ENCODE measurements at places on chromosomes 2 and 18.

DNA sequence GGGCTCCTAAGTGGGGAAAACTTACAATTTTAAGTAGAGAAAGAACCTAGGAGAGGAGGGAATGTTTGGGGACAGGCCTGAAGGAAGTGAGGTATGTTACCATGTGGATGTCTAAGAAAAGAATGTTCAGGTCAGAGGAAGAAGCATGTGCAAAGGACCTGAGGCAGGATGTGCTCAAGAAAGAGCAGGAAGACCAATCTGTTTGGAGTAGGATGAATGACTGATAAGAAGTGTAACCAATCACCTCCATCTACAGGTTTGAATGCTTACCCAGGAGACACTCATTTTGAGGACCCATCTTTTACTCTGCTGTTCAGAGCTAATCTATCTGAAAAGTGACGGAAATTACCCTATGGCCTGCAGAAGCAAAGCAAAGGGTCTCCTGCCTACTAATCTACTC, 342.3 kb downstream of the ARHGAP15 start:
- no peak for DNase-seq

DNA sequence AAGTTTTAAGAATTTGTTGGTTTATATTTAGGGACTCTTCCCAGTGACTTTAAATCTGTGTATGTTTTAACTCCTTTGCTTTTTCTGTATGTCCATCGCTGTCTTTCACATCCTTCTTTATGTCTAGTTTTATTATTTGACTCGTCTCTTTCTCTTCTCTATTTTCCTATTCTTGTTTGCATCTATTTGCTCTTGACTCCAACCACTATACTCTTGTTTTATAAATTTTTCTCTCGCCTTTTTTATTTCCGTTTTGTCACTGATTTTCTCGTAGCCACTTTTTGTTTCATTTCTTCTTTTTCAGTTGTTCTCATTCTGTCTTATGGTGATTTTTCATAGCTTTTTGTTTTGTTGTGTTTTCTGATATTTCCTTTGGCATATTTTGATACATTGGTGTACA, 170.5 kb upstream of the NETO1 start:
- DNase-seq: no peak

DNA sequence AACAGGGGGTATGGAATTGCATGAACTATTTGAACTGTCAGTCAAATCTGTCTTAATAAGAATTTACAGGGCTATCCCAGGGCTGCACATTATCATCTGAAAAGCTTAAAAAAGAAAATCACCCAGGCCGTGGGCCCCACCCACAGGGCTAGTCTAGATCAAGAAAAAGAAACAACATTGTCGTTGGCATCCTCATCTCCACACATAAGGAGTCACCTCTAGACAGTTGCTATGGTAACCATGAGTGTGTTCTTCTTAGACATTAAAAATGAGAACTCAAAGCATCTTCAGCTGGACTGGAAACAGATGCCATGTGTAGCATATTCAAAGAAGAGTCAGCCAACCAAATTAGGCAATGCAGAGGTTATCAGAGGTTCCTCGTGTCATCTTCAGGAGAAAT, 72.3 kb upstream of the CPO start:
- DNase-seq: no peak

DNA sequence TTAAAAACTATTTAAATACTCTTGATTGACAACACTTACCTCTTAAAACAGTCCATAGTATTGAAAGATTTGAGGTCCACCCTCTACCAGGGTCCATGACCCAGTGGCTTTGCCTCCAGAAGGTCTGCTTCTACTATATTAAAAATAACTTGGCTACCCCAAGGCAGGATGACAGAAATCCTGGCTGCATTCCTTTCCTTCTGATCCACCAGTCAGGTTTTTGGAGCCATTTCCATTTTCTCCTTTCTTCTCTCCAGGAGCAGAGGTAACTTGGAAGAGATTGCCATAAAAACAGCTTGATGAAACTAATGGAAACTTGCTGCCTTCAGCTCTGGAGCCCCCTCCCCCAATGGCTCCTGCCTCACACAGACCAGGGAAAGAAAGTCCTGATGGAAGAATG, 2.6 kb upstream of the FAM171B start:
- DNase-seq: no peak

GRCh38 chr2:15754703-15755099, 163.0 kb downstream of the DDX1 start:
- no peak for DNase-seq

- DNase-seq: peak; percentile 39
Measured at GRCh38 chr2:102033031-102033749, 41.4 kb downstream of the IL1R2 start.

GRCh38 chr2:20986024-20986939, 57.6 kb downstream of the APOB start:
- DNase-seq: no peak

- no peak for DNase-seq
Measured at GRCh38 chr2:67627456-67628207, 230.5 kb downstream of the ETAA1 start.

DNA sequence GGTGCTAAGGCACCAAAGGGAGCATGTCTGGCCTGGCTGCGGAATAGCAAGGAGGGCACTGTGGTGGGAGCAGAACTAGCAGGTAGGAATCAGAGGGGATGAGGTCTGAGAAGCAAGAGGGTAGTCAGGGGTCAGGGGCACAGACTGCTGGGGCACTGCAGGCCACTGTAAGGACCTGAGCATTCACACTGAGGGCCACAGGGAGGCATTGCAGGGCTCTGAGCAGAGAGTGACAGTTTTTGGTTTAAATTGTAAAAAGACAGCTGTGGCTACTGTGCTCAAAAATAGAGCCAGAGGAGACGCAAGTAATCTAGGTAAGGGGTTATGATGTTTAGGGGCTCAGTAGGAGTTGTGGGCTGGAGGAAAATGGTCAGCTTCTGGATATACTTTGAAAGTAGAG, 41.5 kb downstream of the ARHGAP25 start:
- no peak for DNase-seq

DNA sequence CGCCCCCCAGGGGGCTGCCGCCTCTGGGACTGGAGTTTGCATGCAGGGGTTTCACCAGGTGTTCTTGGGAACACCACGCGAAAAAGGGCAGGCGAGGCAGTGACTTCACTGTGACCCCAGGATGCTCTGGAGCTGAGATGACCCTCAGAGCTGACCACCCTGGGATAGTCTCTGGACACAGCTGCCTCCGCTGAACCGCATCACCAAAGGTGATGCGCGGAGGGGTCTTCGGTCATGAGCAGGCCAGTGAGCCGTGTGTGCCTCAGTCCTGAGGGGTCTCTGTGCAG, 17.5 kb downstream of the GPR35 start:
- peak; percentile 2 for DNase-seq

GRCh38 chr2:212692466-212692865, 153.9 kb upstream of the ERBB4 start:
- no peak for DNase-seq

GRCh38 chr2:119431155-119431975, at the start of gene TMEM37:
Gene TMEM37 (plus strand): TSS chr2:119431854. CDS start chr2:119431904, 50 bp downstream.
- no peak for DNase-seq

DNA sequence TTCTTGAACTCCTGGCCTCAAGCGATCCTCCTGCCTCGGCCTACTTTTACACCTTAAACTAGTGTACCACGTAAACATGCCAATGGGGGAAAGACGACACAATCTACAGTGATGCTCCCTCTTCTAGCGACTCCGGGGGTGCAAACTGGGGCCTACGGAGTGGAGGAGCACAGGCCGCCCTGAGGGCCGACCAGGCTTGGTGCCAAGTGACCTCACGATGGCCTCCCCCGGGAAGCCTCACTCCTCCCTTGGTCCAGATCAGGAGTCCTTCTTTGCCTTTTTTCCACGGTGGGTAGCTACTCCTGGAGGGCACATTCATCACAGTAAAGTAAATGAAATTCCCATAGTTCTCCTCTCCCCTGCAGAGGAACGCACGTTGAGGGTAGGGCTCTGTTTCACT, 73.5 kb downstream of the HNRNPLL start:
- DNase-seq: no peak

DNA sequence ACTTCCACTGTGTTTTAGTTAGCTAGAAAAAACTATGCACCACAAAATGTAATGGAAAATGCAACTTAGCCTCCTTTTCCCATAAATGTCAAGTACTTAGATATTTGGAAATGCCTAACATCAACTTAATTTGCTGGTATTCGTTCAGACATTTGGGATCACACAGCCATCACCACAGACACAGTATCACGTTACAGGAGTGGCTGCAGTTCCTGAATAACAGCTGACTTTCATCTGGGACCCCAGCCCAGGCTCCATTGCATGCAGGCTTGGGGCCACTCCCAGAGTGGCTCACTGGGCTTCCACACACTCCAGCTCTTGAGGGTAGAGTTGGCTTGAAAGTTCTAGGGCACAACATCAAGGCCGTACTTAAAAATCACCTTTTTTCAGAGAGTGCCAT, 9.3 kb downstream of the TMEM182 start:
- DNase-seq: no peak

- no peak for DNase-seq
Measured at GRCh38 chr2:181781078-181781786, 100.9 kb upstream of the NEUROD1 start.

GRCh38 chr2:176421297-176422050, 152.2 kb downstream of the MTX2 start:
- DNase-seq: no peak

- peak; percentile 79 for DNase-seq
Measured at GRCh38 chr2:173448938-173449471, 94.3 kb downstream of the CDCA7 start.

DNA sequence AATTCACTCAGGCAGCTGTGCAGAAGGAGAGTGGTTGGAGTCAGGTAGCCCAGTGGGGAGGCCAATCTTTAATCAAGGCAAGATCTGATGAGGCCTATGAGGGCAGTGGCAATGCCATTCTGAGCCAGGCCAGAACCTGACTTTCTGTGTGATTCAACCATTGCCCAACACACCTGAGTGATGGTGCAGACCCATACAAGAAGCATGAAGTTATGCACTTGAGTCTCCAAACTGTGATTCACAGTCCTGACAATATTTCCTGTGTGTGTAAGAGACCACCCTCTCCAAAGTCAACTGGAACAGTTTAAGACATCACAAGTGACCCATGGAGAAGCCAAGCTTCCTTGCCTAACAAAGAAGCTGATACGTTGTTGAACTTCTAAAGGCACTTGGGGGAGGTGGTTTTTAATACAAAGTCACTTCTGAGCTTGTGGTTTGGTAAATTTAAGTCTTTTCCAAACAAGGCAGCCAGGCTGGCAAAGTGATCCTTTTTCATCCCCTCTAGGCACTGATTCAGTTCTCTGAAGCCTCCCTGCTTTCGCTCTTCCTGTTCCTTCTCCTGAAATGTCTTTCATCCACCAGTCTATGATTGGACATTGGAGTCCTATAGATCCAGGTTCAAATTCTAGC, 49.0 kb downstream of the VSNL1 start:
- DNase-seq: no peak

DNA sequence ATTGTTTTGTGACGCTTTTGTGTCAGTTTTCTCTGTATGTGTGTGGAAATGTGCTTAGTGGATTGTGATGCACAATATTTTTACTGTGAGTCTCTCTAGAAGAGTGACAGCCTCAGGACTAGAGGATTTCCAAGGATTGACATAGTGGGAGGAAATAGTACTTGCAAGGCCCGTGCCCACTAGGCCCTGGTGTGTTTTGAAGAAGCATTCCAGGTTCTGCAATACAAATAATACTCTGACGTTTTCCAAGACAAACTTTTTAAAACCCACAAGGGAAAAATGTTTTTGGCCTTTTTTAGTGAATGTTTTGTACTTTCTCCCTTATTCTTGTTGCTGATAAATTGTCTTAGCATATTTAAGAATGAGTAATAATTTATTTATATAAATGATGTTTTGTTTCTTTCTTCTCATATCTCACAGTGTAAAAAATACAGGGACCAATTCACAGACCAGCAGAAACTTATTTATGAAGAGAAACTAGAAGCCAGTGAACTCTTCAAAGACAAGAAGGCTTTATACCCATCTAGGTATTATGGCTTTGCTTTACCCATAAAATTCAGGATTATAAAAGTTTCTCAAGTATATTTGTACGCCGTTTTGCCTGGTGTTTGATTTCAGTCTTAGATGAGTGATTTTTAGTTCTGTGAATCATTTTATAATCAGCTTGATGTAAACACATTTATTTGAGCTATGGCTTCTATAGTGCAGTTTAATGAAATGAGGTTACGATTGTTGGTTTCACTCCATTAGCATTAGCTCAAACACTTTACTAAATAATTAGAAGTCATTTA, 165.6 kb downstream of the MYO1B start:
- no peak for DNase-seq

GRCh38 chr18:10562773-10563160, 36.9 kb downstream of the NAPG start:
- DNase-seq: no peak

DNA sequence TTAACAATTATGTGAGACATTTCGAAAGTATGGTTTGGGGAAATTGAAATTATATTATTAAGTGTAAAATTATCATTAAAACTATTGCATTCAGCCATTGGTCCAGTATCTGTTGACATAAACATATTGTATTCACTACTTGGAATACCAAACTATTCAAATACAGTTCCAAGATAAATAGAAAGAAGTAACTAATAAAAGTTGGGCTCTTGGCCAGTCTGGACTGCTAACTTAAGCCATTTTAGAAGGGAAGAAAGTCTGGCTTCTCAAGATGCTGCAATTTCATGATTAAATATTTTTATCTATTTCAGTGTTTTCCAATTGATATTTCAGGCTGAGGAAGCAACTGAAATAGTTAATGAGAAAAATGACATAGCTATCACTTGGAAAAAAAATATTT, 109.8 kb upstream of the CHRNA1 start:
- no peak for DNase-seq

DNA sequence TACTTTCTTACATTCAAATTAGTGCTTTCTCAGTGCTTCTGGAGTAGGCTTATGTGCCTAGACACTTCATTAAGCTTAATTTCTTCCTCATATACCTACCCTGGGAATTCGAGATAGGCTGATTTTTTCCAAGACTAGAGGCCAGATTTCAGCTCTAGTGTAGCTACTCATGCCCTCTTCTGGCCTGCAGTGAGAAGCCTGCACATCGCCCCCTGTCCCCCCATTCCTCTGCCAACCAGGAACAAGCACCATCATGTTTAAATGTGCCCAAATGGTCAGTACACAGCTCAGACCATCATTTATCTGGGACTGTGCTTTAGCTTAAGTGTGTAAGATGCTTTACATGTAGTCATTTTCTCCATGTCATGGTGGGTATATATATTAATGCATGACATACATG, 1218.8 kb upstream of the LRRTM1 start:
- no peak for DNase-seq

- no peak for DNase-seq
Measured at GRCh38 chr2:110713513-110714362, 18.6 kb upstream of the ACOXL start.

DNA sequence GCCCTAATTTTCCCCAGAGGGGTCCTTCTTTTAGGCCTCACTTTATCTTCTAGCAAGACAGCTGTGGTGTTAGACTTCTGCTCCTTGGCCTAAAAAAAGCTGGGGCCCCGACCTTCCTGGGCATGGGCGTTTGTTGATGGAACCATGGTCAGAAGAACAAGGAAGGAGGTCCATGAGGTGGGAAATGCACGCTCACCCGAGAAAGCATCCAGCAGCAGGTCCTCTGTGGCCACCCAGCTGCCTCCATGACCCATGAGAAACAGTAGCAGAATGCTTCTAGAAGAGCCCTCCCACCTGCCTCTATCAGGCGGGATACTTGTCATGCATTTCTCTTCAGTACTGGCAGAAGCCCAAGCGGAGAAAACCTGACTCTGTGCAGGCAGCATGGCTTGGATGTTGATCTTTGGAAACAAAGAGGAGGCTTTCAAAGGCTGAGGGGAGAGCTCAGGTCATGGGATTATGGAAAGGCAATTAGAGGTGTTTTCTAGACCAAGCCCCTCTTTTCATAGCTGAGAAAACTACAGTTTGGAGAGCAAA, 249.1 kb downstream of the FAM210A start:
- no peak for DNase-seq
